Kidney (tissue), 22 donors: ENCODE measurements at places on chromosomes 3 and 15. TPM values are rescaled to one million over a fixed set of nuclear protein-coding genes. Genes with fewer than 3 reads are reported as not detected.

SMAD6 gene
- total RNA-seq = 23.0 TPM

EPHA3 gene
- 6.5 TPM for total RNA-seq

C3orf70 gene
- total RNA-seq = 2.8 TPM

CEP70 gene
- total RNA-seq = 64.3 TPM

KCNMB2 gene
- 4.4 TPM for total RNA-seq

DIPK2A gene
- total RNA-seq = 15.5 TPM

IQCF5 gene
- total RNA-seq = not detected

SOX2 gene
- 0.13 TPM for total RNA-seq

CTXN2 gene
- total RNA-seq = 0.06 TPM

GABRB3 gene
- total RNA-seq = 6.9 TPM

GXYLT2 gene
- 3.8 TPM for total RNA-seq

GREM1 gene
- total RNA-seq = 4.8 TPM

CALML4 gene
- 17.4 TPM for total RNA-seq

C3orf52 gene
- 5.2 TPM for total RNA-seq

LIPH gene
- total RNA-seq = 14.7 TPM

SCG3 gene
- total RNA-seq = 0.13 TPM

CEMIP gene
- 0.57 TPM for total RNA-seq

SH2D7 gene
- not detected for total RNA-seq

AP3B2 gene
- 4.7 TPM for total RNA-seq

SMARCC1 gene
- 80.4 TPM for total RNA-seq

CCR1 gene
- total RNA-seq = 13.8 TPM

SGO1 gene
- 0.72 TPM for total RNA-seq

NEK4 gene
- 27.9 TPM for total RNA-seq

KLHL40 gene
- total RNA-seq = not detected

SEMA5B gene
- total RNA-seq = 8.4 TPM

VIPR1 gene
- total RNA-seq = 4.9 TPM

FES gene
- 33.5 TPM for total RNA-seq

ROBO2 gene
- total RNA-seq = 1.3 TPM
